ENCODE measurements at places on chromosomes 7 and 10.

DNA sequence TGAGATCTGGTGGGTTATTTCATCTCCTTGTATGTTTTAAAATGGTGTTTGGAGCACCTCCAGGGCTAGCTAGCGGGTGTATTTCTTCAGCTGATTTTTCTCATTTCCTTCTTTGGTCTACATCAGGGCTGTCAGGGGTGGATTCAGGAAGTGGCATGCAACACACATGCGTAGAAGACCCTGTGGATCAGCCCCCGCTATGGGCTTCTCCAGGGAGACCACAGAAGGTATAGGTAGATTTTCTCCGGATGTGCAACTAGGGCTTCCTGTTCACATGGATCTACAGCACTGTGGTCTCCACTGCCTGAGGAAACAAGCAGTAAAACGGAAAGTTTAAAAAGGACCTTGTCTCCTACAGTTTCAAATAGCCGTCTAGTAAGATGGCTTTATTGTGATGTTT, 10.4 kb downstream of the NUB1 start:
- DNase-seq = no peak

DNA sequence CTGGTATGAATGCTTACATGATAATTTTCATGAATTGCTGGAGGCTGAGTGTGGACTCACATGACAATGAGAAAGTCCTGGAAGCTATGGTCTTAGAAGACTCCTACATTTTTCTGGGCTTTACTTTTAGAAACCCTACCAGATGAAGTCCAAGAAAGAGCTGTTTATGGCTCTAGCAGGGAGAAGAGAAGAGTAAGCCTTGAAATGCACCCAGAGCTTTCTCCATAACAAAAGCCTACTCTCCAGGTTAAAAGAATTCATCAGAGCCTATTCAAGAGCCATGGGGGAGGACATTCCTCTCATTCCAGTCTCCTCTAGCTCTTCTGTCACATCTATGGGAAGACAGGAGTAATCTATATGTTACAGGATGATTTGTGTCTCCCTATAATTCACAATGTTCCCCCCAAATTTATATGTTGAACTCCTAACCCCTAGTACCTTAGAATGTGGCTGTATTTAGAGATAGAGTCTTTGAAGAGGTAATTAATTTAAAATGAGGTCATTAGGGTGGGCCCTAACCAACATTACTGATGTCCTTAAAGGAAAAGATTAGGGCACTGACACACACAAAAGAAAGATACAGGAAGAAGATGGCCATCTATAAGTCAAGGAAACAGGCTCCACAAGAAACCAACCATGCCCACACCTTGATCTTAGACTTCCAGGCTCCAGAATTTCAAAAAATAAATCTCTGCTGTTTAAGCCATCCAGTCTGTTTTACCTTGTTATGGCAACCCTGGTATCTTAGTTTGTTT, 193.8 kb upstream of the PTER start:
- no peak for DNase-seq

DNA sequence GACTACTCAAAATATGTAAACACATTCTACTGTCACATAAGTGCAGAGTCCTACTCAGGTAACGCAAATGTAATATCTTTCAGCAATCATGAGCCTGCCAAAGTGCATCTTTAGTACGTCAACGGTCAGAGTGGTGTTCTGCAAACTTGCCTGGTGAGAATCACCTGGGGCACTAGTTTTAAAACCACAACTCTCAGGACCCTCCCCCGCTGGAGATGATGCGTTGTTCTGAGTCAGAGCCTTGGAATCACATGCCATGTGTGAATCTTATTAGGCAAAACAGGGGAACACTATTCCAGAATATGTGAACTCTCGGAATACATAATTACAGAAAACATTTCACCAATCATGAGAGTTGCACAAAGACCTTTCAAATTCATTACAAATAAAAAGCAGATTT, 115.7 kb downstream of the TPK1 start:
- no peak for DNase-seq

- DNase-seq = no peak
Measured at GRCh38 chr10:63765126-63765525, 243.9 kb downstream of the REEP3 start.

- DNase-seq = no peak
Measured at GRCh38 chr7:123208793-123209192, 9.0 kb upstream of the SLC13A1 start.
